ENCODE measurements at places on chromosomes 7 and 10.

- no peak for DNase-seq
Measured at GRCh38 chr7:110291430-110291829, 799.5 kb upstream of the LRRN3 start.

DNA sequence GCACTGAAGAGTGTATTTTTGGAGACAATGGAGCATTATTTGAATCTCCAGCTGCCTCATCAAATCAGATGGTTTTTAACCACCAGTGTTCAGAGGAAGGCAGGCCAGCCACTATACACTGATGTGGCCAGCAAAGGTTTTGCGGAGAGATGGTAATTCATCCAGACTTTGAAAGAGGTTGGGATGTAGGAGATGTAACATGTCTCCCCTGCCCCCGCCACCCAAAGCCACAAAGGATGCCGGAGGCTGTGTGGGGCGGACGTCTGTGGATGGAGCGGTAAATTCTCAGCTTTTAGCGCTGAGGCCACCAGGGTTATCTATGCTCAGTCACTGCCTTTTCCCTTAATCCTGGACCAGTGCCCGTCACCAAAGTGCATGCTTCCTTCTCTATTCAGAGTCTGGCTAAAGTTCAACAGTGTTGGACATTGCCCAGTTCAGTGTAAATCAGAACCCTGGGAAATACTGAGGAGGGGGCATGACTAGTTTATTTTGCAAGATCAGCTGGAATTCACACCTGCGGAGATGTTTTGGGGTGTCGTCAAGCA, 3.7 kb upstream of the TRIP6 start:
- DNase-seq, result no peak

DNA sequence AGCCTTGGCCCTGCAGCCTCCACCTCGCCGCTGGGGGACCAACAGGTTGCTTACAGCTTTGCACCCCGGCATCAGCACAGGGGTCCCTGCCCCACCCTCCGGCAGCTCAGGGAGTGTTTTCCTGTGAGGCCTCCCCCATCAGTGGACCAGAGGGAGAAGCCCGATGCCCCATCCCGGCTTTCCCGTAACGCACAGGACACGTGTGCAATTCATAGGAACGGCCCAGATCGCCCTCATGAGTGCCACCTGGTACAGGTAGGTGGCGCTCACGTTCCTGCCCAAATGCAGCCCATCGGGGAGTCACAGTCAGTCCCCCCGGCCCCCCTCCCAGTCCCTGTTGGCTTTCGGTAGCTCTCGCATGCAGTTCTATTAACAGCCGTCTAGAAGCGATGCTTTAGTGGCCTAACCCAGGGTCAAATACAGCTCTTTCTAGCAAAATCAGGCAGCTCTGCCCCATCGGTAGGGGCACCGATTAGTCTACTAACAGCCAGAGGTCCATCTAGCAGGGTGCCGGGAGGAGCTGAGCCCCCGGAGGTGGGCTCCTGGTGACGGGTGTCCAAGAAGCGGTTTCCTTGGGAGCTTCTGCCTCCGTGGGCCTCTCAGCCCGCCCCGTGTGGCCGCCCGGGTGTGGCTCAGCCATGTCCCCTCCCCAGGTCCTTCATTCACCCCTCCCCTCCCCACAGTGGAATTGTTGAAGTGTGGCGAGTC, 48.4 kb upstream of the GTF2IRD1 start:
- DNase-seq, result no peak

DNA sequence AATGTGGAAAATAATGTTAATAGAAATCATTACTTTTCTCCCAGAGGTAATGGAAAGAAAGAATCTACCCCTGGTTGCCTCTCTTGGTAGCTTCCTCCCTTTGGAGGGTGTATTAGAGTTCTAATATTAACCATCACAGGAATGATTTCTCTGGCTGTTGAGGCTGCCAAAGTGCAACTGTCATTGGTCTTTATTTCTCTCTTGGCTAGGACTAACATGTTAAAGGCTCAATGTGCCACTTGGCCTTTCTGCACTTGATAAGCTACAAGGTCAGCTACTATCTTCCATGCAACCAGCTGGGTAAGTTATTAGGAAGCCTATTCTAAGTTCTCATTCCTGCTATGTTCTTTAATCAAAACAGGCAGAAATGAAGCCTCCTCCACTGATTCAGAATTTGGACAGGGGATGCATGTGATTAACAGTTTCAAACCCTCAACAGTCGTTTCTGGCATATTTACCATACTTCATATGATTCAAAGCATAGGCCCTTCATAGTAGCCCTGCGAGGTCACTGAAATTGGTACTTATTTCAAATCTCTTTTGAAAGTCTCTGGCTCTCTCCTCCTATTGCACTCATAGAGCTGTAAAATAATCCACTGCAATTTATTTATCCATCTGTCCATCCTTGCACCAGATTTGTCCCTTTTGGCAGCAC, 645.0 kb downstream of the SORCS1 start:
- no peak for DNase-seq

- no peak for DNase-seq
Measured at GRCh38 chr7:159226011-159226702, 81.5 kb upstream of the VIPR2 start.

DNA sequence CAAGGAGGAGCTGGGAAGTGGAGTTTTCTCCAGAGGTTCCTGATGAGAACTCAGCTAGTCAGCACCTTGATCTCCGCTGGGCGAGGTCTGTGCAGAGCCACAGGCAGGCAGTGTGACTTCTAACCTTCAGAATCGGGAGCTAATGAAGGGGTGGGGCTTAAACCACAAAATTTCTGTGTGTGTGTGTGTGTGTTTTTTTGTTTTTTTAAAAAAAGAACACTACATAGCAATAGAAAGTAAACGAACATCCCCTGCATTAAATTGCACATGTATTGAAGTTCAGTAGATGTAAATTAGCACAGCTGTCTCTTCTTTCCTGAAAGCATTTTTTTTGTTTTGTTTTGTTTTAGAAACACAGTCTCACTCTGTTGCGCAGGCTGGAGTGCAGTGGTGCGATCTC, 46.2 kb downstream of the RBM17 start:
- no peak for DNase-seq

DNA sequence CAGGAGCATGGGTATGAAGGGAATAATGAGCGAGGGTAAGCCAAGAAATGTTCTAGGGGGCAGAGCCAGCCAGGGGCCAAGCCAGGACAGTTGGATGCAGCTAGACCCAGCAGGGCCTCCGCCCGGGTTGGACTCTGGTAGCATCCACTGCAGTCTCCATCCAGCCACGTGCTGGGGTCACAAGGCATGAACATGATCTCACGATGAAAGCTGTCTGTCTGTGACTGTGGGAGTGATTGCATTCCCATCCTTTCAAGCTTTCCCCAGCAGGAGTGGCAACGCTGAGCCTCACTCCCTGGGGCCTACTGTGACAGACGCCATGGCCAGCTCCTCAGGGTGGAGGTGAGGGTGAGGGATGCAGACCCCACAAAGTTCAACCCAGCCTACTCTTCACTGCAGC, 47.8 kb upstream of the RET start:
- no peak for DNase-seq

All from HS-27A (cell line).